ENCODE measurements at places on chromosomes 1 and 21.

DNA sequence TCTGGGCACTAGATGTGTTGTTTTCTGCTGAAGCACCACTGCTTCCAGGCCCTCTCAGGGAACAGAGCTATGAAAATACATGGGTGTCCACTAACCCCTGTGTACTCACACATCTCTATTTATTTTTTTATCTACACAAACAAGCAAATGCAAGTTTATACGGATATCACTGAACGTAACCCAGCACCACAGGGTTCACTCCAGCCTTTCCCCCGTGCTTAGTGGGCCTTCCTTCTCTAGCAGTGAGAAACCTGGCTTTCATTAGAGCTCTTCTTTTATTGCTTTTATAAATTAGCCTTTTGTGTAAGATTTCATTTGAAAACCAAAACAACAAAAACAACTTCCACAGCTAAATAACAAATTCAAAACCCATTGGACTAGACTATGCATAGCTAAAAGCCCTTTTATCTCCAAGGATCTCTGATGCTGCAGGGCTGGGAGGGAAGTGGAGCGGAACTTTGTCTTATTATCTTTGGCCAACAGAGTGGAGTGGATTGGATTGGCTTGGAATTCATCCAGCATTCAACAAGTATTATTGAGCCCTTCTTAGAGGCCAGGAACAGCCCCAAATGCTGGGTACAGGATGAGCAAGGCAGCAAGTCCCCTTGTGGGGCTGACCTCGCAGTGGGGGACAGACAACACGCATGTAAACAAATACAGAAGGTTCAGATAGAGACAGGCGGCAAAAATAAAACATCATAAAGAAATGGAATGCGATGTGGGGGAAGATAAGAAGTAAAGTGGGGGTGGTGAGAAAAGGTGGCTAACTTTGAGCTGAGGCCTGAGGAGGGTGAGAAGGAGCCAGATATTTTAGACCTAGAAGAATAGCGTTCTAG is 371.8 kb upstream of the POU3F1 start:
- DNase-seq: no peak

DNA sequence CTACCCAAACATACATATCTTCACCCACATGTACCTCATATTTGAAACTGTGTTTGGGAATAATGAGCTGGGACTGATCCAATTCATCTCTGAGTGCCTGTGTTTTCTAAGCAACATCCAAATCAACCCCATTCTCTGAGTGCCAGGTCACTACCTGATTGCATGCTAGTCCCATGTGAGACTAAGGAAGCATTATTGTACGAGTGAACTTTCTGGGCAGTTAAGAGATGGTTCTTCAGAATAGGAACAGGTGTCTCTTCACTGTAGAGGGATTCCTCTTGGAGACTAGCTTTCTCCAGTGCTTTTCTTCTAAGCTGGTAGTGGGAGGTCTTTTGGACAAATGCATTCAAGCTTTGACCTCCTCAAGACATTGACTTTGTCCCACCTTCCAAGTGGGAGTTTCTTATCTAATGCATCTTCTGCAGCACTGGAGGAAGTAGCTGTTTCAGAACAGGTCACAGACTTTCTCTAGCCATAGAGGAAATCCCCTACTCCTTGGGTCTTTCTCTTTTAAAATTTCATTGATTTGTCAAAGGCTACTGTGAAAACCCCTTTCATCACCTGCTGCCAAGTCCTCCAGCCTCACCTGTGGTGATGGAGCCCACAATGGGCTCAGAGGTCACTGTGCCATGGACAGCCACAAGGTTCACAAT is 172.0 kb upstream of the KIAA0040 start:
- DNase-seq: no peak

DNA sequence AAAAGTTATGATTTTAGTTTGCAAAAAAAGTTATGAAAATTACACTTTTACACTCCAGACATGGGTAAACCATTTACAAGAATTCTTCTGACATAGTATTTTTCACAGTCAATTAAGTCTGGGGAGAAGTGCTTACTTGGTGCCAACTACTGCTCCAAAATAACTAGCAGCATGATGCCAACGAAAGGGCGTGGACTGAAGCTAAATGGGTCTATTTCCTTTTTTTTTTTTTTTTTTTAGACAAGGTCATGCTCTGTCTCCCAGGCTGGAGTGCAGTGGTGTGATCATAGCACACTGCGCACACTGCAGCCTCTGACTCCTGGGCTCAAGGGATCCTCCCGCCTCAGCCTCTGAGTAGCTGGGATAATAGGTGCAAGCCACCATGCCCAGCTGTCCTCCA is 43.2 kb downstream of the FMO4 start:
- no peak for DNase-seq

- no peak for DNase-seq
These were observed 30.7 kb downstream of the SYT2 start for GRCh38 chr1:202679406-202680177.

DNA sequence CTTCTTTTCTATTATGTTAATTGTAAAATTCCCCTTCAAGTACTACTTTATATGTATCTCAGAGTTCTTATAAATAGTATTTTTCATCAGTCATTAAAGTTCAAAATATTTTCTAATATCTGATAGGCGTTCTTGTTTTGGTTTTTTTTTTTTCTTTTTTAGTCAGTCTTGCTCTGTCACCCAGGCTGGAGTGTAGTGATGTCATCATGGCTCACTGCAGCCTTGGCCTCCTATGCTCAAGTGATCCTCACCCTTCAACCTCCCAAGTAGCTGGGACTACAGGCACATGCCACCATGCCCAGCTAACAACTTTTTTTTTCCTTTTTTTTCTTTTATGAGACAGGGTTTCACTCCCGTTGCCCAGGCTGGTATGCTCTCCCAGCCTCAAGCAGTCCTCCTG is 27.3 kb downstream of the AGMAT start:
- DNase-seq: no peak

DNA sequence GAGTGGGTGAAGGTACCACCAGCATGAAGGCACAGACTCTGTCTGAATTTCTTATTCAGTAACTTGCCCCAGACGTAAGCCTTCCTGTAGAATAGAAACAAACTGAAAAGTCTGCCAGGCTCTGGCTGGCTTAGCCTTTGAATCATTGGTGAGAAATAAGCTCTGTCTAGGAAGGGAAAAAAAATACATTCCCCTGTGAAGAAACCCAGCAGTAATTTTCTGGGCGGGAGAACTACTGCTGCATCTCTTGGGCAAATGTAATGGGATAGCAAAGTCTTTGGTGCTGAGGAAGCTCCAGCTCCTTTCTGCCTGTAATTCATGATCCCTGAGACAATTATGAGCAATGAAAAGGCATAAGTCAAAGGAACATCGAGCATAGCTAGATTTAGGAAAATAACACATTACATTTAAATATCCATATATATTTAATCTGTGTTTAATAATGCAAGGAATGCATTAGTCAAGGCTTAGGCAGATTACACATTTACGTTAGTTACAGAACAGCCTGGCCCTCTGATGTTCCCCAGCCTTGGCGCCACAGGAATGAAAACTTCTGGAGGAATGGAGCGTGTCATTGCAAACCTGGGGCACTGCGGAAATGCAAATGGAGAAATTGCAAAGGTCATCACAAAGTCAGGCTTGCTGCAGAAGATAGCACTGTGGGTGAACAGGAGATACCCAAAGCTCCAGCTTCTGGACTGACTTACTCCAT is 216.3 kb upstream of the CAMK1G start:
- DNase-seq: no peak

- no peak for DNase-seq
These were observed 41.6 kb downstream of the ARHGEF16 start for GRCh38 chr1:3495776-3496745.

GRCh38 chr1:189206617-189207016 is 1271.0 kb downstream of the BRINP3 start:
- DNase-seq: no peak

DNA sequence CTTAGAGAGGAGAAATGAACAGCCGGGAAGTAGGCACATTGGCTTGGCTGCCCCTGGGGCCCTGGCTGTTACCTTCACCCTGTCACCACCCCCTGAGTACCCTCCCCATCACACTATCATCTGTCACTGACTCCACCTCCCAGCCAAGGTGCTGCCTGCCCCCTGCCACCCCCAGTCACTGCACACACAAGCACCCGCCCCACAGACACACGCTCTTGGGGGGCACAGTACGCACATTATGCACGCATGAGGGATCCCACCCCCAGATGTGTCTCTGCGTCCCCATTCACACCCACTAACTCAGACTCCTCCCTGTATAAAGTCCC is 223.3 kb downstream of the PTPRU start:
- DNase-seq: no peak

All from activated CD8-positive, alpha-beta memory T cell treated with anti-CD3 and anti-CD28 coated beads for 1 hour (primary cell).